ENCODE measurements at places on chromosomes 6 and 20. TPM values are rescaled to one million over a fixed set of nuclear protein-coding genes. Genes with fewer than 3 reads are reported as not detected.

GRCh38 chr6:146795479-146796133, 196.8 kb downstream of the ADGB start:
- DNase-seq: no peak
- H3K36me3 ChIP-seq: no peaks in the 10 kb centered on the region
- H3K4me1 ChIP-seq: no peaks in the 10 kb centered on the region
- H3K27me3 ChIP-seq: no peaks in the 10 kb centered on the region
- no peak overlapping the region for H3K27ac ChIP-seq
- no peak overlapping the region for H3K4me3 ChIP-seq

DNA sequence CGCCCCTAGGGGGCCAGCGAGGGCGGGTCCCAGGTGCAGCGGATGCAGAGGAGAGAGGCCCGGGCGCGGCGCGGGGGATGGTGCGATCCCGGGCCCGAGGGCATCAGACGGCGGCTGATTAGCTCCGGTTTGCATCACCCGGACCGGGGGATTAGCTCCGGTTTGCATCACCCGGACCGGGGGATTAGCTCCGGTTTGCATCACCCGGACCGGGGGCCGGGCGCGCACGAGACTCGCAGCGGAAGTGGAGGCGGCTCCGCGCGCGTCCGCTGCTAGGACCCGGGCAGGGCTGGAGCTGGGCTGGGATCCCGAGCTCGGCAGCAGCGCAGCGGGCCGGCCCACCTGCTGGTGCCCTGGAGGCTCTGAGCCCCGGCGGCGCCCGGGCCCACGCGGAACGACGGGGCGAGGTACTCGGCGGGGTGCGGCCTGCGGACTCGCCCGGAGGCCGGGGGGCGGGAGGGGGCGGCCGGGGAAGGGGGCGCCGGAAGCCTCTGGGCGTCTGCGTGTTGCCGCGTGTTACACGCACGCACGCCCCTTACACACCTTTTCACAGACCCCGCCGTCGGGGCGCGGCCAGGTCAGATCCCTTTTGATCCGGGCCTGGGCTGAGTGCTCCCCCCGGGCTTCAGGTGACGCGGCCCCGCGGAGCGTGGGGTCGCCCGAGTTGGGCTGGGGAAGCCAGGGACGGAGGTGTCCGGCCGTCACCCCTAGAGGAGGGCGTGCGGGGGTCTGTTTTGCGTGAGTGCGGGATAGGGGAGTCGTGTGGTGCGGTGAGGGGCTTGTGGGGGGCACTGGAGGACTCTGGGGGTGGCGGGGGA, 412 bp downstream of the TRIB3 start:
- peak; percentile 61 for DNase-seq
- peak overlapping the region; percentile 63 for H3K27ac ChIP-seq

PAQR8 gene
- total RNA-seq: 3.4 TPM

- no peak overlapping the region for H3K4me3 ChIP-seq
- H3K27ac ChIP-seq: no peak overlapping the region
- H3K27me3 ChIP-seq: no peaks in the 10 kb centered on the region
- H3K4me1 ChIP-seq: no peaks in the 10 kb centered on the region
Observed at GRCh38 chr6:133918208-133918930, 29.5 kb downstream of the TCF21 start.
